CD8-positive, alpha-beta T cell (primary cell): ENCODE measurements at places on chromosomes 1 and 21. TPM values are rescaled to one million over a fixed set of nuclear protein-coding genes. Genes with fewer than 3 reads are reported as not detected.

DNA sequence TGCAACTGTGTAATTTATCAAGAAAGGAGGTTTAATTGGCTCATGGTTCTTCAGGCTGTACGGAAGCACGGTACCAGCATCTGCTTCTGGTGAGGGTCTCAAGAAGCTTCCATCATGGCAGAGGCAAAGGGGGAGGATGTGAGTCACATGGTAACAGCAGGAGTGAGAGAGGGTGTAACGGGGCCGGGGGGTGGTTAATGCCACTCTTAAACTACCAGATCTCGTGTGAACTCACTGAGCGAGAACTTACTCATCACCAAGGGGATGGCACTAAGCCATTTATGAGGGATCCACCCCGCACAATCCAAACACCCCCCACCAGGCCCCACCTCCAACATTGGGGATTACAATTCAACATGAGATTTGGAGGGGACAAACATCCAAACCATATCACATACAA lies 21.0 kb upstream of the IFFO2 start:
- no peak for DNase-seq

- no peak for DNase-seq
These were observed 8.2 kb upstream of the TRIM63 start for GRCh38 chr1:26075421-26076144.

DNA sequence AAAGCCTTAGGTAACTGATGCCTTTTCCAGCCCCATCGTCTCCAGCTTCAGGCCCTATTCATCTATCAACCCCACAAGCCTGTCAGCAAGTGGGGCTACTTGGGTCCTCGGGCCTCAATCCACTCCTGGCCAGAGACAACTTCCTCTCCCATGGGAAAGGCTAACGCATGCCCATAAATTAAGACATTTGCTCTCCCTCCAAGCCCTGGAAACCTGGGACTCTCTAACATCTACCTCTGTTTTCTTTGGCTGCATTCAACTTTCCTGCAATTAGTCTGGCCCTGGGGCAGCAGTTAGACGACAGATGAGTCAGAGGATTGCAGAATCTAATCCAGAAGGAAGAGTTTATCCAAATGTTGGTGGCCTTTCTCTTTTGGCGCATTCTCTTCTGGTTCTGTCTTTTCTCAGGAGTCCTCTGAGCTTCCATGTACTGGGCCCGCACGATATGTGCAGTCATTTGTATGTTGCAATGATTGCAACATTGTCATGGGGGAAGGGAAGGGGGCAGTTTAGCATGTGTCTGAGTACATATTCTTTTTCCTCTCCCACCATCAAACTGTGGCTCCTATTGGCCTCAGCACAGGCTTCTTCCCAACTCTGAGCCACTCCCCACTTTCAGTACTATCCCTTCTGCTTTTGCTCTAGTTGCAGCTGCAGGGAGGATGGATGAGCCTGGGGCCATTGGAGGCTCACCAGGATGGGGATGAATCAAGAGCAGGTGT lies 54.4 kb downstream of the NAV1 start:
- no peak for DNase-seq

Gene TNFRSF18
- total RNA-seq: 4.2 TPM

Gene E2F2
- total RNA-seq: 0.38 TPM

Gene CELA2B
- total RNA-seq: not detected

Gene WNT4
- not detected for total RNA-seq
